ENCODE measurements at places on chromosomes 4 and X.

DNA sequence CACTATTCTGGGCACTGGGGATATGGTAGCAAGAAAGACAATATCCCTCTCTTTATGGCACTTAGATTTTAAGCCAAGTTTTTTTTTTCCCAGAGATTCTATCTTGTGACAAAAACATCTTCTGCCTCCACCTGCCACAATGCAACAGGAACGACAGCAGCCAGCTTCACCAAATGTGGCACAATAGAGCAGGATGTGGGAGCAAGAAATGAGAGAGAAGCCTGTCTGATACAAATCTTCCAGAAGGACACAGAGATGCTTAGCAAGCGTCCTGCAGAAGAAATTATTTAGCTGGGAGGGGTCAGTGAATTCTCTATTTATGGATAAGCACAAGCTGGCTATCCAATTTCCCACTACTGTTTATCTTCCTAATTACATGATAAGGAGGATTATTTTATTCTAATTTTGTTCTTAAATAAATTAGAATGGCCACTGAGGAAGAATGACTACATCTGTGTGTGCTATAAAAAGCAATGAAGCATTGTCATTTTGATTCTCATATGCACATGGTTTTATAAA is 27.1 kb upstream of the ZNF330 start:
- DNase-seq = no peak

DNA sequence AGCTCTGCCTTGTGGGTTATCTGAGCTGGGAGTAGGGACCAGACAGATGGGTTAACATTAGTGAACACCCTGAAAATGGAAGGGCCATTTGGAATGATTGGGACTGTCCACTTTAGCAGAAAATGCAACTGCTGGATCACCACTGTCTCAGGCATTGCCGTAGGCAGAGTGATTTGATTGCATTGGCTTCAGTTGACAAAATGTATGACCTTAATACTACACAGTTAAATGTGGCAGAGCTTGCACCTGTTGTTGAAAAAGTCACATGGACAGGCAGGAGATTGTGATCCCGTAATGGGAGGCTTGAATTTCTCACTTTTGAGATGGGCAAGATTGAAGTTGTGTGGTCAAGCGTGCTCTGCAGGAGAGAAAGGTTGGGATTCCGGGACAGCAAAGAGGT is 166.5 kb upstream of the PUDP start:
- DNase-seq = no peak

GRCh38 chr4:82797405-82798111 is 1.0 kb downstream of the SCD5 start:
- no peak for DNase-seq

- DNase-seq = no peak
These were observed 230.0 kb upstream of the GPC4 start for GRCh38 chrX:133645256-133645655.

DNA sequence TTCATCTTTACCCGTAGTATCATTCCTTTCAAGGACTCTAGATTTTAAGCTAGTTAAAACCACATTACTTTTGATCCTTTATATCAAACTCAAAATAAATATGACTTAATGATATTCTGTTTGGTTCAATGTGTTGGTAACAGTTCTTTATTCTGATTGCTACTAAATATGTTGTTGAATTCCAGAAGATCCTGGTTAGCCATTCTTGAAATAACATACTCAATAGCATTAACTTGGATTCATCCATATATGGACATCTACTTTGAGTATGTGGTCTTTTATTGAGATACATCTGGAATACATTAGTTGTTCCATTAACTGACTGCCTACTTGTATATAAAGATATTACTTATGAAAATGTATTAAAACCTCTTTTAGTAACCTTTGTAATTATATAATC is 27.5 kb upstream of the PCDH18 start:
- no peak for DNase-seq

DNA sequence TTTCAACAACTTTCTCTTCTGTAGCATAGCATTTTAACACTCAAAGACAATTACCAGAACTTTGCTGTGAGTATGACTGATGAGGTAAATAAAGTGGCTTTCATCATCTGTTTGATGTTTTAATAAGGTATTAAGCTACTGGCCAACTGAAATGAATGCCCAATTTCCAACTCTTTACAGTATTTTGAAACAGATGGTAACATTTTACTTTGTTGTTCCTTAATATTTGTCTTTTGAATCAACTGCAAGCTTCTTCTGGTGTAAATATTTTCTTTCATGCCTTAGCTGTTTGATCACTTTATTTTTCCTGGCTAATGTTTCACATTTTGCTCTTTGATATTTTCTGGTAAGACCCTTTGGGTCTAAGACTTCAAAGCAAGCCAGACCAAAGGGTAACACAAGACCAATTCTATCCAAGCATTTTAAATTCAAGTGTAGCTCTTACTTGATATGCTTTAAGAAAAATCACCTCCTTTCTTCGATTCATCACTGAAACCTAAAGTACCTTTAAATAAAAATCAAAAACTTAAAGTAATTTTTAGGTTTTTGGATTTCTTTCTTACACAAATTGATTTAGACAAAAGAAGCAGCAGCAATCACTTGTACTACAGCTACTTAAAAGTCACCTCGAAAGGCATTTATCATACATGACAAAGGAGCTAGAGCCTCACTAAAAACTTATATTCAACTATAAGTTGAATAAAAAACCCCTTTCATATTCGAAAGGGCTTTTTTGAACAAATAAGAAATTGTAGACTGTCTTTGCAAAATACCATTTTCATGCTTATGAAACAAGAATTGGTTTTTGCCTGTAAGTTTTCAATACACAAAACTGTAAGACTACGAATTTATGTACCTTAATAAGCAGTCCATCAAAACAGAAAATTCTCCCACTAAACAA is 57.6 kb downstream of the TBCK start:
- no peak for DNase-seq

DNA sequence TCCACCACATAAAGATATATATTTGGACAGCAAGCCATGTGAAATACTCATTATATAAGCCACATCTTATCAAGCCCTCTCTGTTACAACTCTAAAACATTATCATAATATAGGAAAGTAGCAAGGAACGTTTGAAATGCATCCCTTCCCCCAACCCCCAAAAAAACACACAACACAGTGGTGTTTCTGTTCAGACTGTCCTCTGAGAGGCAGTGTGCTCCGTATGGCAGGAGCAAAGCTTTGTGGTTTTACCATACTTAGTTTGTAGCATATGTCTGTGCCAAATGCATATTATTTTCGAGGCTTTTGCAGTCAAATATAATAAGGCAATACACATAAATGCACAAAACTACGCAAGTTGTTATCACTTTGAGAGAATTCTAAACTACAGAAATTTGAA is 194.2 kb downstream of the RAPGEF2 start:
- DNase-seq = no peak

DNA sequence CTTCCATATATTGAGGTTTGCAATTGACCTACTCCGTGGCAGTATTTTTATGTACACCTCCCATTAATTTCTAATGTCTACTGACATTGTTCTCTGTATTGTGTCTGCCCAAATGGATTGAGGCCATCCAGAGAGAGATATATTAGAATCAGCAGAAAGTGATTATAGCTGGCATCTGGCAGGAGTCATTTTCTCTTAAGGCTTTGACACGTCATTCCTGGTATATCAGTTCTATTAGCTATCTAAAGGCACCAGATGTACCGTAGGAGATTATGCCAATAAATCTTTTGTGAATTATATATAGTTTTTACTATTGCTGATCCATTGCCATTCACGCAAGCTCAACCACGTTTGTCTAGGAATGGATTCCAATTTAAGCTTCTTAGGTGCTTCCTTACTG is 1026.4 kb upstream of the IGFBP7 start:
- no peak for DNase-seq

DNA sequence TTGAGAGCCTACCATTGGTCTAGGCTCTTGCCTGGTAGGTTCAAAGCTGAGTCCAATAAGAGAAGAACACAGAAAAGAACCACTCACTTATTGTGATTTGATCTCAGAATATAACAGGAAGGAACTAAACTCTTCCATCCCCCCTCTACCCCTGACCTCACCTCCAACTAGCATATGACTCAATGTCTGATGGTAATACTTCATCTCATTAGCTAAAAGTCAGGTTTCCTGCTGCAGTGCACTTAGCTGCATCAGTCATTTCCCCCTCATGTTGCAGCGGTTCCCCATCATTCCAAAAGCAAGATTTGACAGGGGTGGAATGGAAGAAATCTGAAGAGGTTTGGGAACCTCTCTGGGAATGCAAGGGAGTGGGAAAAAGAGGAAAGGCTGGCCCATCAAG is 289.5 kb downstream of the SMARCA1 start:
- no peak for DNase-seq

GRCh38 chr4:112894480-112894879 is 155.0 kb upstream of the ANK2 start:
- no peak for DNase-seq

- no peak for DNase-seq
These were observed 148.5 kb downstream of the FAM13A start for GRCh38 chr4:88908521-88908920.

DNA sequence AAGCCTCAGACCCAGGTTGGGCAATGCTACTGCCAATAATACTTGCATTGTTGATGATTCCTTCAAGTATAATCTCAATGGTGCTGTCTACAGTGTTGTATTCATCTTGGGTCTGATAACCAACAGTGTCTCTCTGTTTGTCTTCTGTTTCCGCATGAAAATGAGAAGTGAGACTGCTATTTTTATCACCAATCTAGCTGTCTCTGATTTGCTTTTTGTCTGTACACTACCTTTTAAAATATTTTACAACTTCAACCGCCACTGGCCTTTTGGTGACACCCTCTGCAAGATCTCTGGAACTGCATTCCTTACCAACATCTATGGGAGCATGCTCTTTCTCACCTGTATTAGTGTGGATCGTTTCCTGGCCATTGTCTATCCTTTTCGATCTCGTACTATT is 7.4 kb downstream of the LPAR4 start:
- no peak for DNase-seq

GRCh38 chrX:118655561-118656246 is 71.7 kb upstream of the IL13RA1 start:
- no peak for DNase-seq

DNA sequence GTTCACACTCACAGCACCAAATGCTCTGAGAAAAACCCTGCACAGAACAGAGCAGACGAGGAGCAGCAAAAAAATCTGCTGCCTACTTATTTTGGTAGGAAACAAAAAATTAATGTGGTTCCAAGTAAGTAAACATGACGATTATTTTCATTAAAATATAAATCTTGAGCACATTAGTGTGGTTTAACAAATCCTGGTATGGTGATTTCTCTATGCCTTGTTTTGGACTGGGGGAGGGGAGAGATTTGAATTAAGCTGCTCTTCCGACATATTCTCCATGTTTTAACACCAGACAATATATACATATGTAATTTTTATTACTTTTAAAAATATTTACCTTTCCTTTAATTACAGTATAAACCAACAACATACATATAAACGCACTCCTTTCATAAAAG is 1.8 kb downstream of the CAMK2D start:
- no peak for DNase-seq

DNA sequence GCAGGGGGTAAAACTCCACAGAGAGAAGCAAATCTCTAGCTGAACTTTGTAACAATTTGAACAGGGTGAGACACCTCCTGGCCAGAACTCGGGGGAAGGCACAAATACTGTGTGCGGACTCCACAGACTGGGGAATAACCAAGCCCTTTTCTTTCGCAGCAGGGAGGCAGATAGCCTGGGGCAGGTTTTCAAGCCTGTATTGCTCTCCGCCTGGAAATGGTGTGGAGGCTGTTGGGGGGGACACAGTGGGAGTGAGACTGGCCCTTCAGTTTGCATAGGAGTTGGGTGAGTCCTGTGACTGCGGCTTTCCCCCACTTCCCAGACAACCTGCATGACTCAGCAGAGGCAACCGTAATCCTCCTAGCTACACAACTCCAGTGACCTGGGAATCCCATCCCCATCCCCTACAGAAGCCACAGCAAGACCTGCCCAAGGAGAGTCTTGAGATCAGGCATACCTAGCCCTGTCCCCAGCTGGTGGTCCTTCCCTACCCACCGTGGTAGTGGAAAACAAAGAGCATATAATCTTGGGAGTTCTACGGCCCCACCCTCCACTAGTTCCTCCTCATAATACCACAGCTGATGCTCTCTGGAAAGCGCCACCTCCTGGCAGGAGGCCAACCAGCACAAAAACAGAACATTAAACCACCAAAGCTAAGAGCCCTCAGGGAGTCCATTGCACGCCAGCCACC is 12.9 kb upstream of the SMPX start:
- DNase-seq = no peak

DNA sequence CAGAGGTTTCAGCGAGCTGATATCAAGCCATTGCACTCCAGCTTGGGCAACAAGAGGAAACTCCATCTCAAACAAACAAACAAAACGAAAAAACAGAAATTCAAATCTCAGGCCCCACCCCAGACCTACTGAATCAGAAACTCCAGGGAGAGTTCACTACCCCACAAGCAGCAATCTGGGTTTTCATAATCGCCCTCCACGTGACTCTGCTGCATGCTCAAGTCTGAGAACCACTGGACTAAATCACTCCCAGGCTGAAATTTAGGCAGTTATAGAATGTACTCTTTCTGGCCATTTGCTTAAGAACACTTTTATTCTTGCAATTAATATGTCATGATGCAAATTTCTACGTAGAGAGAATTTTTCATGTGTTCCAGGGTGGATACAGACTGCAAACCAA is 287.3 kb downstream of the USP46 start:
- DNase-seq = no peak

DNA sequence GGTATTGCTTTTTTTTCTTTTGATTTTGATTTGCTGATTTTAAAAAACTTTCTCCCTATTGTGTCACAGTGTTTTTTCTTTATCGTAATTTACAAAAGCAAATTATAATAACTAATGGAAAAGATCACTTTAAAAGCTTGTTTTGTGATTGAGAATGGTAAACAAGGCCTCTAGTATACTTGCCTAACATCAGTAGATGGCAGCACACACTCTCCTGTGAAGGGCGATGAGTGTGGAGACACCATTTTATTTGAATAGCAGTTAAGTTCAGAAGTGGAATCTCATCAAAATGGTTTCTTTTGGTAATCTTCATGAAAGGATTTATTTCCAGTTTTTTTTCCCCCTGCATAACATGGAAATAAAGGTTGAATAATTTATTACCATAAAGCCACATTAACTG is 72.3 kb downstream of the PAK3 start:
- no peak for DNase-seq

DNA sequence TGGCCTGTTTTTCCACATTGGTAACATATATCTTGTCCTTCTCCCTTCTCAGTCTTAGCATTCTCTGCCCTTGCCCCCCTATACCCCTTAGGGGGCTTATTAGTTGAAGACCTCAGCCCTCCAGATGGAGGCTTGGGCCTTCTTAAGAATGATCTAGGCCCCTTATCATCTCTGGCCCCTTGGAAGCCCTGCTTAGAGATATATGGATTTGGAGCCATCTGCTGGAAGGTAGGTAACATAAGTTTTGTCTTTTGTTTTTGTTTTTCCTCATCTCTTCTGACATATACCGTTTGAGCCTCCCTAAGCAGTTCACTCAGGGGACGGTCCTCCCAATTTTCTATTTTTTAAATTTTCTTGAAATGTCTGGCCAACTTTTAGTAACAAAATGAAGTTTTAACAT is 48.3 kb upstream of the NAP1L2 start:
- DNase-seq = no peak

DNA sequence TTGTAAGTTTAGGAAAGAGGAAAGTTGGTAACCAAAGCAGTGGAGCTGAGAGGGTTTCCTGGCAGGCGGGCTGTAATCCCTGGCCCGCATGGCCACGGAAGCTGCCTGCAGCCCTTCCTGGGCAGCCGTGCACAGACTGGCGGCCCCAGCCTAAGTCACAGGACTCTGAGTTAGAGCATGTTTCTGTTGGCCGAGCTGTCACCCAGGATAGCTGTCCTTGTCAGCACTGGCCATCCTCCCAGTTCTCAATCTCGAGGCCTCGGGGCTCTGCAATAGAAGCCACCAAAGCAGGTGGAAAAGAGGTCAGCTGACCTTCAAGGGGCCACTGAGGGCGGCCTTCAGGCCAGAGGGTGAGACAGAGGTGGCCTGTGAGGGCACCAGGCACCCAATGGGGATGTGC is 20.5 kb downstream of the PNMA6E start:
- DNase-seq = no peak
